ENCODE measurements at places on chromosomes 1 and 21. TPM values are rescaled to one million over a fixed set of nuclear protein-coding genes. Genes with fewer than 3 reads are reported as not detected.

DNA sequence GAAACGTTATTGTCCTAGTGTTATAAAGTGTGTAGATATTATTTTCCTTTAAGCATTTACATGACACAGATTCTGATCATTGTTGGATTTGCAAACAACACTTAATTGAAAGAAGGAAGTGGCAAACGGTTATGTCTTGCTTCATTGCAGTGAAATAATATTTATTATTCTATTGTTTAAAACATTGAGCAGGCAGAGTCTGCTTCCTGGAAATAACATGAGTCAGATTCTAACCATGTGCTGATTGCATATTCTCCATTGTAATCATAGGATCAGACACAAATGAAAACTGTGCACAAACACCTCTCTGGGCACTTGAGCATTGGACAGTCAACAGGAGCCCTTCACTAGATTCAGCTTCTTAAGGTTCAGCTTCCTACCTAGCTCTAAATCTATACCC lies 46.8 kb upstream of the USP25 start:
- peak; percentile 92 for DNase-seq

GRCh38 chr1:940107-941014 lies 16.6 kb downstream of the SAMD11 start:
- DNase-seq: peak; percentile 28

DNA sequence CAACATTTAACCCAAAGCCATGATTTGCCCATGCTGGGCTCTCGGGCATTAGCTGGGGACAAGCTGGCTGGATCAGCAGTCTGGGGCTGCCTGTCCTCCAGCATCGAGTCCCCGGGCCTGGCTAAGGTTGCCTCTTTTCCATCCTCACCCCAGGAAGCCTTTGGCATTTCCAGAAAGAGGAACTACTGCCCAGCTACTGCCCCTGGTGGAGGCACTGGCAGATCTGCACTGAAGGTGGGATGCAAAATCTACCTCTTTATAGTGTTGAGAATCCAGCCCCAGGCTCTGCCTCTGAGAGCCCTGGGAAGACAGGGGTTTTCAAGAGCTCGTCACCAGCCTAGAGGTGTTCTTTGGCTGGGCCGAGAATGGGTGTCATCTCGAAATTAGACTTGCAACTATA lies 635.9 kb downstream of the MATN1 start:
- no peak for DNase-seq

DNA sequence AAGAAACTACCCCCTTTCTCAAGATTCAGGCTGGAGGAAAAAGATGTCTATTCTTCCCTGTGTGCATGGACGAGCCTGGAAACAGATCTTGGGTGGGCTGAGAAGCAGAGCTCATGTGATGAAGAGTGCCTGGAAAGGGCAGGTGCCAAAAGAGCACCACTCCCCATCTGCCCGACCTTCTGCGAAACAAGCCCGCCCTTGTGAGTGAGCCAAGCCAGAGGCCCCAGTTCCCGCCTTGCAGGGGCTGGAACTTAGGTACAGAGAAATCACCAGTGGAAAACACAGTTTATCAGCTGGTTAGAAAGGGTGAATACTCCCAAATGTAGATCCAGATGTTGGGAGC lies 26.7 kb upstream of the A3GALT2 start:
- DNase-seq: peak; percentile 48

DNA sequence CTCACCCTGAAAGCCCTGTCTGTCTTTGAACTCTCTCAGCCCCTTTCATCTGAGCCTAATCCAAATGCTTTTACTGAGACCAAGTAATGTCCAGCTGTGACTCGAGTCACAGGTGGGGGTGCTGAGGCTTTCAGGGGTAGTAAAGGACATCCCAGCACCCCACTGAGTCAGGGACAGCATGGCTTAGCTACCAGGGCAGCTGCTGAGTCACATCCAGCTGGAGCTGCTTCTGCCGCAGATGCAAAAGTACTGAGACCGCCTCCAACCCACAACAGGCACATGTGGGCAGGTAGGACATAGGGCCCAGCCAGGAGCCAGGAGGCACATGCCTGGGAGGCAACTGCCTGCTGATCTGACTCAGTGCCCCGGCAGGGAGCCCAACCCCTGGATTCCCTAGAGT lies 6.7 kb upstream of the VSIG8 start:
- no peak for DNase-seq

- no peak for DNase-seq
Observed at GRCh38 chr1:180444522-180444921, 57.9 kb downstream of the ACBD6 start.

The UQCRHL gene
- 1.8 TPM for total RNA-seq

The EVA1C gene
- total RNA-seq: 38.6 TPM
